ENCODE measurements at places on chromosomes 2 and 18.

DNA sequence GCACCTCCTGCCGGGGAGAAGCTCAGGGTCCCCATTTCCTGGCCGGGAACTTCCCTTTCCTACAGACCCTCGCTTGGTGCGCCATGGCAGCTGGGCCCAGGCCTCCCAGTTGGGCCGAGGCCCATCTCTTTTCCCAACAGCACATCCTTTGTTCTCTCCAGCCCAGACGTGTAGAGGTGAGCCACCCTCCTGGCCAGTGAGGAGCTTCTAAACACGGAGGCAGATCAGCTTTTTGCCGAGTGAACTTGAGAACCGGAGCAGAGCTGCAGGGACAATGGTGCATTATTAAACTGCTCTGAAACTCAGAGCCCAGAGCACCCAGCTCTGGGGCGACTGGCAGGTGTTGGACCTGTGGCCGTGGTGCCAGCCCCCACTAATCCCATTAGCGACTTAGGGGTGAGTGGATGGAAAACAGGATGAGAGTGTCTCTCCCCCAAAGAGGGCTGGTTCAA, 25.4 kb downstream of the SH3BP4 start:
- no peak for DNase-seq

- DNase-seq, result no peak
Observed at GRCh38 chr2:37192551-37192950, 3.7 kb upstream of the CEBPZOS start.

DNA sequence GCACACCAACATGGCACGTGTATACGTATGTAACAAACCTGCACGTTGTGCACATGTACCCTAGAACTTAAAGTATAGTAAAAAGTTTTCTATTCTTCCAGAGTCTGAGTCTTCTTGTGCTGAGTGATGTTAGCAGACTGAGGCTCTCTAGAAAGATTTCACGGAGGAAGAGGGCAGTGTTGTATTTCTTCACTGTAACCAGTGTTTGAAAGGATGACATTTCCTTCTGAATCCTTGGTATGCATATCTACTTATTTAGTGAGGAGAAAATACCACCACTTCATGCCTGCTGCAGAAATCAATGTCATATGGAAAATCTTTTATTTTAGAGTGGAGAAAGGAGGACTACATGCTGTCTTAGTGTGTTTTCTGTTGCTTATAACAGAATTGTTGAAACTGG, 357.1 kb downstream of the CCDC85A start:
- no peak for DNase-seq

GRCh38 chr2:124586835-124587234, 561.7 kb downstream of the CNTNAP5 start:
- no peak for DNase-seq

- DNase-seq, result no peak
Observed at GRCh38 chr2:239269173-239269885, 131.5 kb downstream of the HDAC4 start.

DNA sequence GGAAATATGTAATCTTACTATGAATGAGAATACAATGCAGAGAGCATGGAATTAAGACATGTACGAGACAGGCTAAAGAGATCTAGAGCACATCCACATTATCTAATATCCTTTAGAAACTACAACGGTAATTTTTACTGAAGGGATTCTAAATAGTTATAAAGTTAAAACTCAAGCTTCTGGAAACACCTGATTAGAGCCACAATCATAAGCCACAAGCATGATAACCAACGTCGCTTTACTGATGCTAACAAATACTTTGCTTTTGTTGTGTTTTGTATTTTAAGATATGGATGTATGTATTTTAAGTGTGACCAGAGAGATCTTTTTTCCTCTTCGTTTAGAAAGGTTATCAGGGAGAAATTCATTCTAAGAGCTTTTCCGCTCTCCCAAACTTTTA, 44.0 kb upstream of the STK17B start:
- DNase-seq, result no peak

DNA sequence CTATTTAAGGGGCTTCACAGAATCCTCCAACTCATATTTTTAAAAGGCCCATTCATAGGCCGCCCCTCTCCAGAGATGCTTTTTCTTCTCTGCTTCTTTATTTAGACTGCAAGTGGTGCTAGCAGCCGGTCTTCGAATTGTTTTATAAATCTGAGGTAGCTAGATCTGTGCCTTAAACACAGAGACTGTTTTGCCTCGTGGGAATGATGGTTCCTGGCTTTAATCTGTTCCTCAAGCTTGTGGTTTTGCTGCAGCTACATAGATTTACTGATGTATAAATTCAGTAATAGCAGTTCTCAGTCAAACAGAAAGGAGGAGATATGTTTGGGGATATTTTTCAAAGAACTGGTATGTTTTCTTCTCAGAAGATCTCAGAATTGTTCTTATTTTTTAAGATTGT, 45.3 kb downstream of the TNFRSF11A start:
- no peak for DNase-seq

GRCh38 chr18:46237891-46238290, 133.7 kb downstream of the HAUS1 start:
- DNase-seq, result no peak

DNA sequence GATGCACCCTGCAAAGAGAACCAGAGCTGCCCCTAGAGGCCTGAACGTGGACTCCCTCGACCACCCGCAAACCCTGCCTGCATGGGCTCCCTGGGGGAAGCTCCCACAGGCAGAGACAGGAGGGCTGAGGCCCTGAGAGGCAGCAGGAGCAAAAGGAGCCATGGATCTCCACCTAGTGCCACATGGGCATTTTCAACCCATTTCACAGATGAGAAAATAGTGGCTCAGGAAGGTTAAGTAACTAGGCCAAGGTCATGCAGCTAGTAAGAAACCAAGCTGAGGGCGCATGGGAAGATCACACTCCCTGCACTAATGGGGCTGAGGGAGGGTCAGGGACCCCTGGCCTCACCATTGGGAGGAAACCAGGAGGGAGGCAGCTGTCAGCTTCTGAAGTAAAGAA, 271.7 kb upstream of the RAB6C start:
- DNase-seq, result no peak

DNA sequence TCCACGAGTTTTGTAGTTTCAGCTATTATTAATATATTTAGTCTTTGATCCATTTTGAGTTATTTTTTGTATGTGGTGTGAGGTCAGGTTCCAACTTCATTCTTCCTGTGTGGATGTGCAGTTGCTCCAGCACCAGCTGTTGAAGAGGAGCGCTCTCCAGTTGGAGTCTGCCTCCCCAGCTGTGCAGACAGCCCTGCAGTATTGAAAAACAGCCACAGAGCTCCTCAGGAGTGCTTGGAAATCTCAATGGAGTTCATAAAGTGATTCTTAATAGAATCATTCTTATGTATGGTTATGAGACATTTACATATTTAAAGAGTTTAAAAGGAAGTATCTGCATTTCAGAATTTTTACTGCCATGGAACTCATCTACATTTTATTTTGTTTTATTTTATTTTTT, 17.3 kb downstream of the DGKD start:
- no peak for DNase-seq

GRCh38 chr18:50285631-50286321, 1.7 kb downstream of the CXXC1 start:
- no peak for DNase-seq

GRCh38 chr18:51330148-51330547, 132.7 kb upstream of the MEX3C start:
- DNase-seq, result no peak

DNA sequence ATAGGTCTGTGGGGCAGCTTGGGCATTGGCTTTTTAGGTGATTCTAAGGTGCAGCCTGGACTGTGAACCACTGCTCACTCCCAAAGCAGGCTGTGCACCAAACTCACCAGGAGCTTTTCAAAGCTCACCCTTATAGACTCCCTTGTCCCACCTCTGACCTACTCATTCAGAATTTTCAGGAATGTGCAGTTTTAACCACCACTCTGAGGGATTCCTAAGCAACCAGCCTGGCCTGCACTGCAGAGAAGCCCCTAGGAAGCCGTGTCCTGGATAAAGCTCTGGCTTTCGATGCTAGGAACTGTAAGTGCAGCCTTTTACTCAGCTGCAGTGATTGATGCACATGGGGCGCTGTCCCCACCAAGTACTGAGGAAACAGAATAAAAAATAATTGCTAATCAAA, 33.0 kb downstream of the MRO start:
- DNase-seq, result no peak

DNA sequence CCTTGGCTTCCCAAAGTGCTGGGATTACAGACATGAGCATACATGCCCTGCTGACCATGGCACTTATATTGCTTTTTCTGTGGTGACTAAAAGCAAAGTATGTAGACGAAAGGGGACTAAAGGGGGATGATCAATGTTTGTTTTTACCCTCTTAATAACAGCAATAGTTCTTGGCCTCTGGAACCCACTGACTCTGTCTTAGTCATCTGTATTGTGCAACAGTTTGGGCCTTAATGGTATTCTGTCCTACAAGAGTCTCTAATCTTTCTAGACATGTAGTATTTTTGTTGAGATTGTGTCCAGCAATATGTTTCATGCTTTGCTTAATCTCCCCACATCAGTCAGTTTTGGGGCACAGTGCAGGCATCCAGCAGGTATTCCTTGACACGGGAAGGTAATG, 359.9 kb upstream of the FANCL start:
- DNase-seq, result no peak

DNA sequence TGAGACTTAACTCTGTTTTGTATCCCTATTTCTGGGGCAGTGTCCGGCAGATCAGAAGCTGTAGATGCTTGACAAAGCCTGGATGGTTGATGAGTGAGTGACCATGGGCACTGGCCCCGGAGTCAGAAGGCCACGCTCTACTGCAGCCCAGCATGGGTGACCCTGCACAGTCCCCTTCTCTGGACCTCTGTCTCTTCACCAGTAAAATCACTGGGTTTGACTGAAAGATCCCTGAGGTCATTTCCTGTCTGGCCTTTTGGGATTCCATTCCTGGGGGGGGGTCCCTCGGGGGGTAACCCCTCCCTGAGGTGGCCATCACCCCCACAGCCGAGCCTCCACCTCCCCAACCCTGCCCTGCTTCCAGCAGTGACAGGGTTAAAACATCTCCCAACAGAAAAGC, 31.7 kb downstream of the MRPL35 start:
- DNase-seq, result no peak

DNA sequence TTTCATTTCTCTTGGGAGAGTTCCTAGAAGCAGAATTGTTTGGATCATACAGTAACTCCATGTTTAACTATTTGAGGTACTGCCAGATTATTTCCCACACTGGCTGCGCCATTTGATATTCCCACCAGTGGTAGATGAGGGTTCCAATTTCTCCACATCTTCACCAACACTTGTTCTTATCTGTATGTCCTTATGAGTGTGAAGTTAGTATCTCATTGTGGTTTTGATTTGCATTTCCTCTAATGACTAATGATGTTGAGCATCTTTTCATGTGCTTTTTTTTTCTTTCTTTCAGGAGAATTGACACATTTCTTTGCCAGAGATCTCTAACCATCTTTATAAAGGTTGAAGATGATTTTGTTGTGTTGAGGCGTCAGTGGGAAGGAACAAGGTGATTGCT, 4.1 kb upstream of the MGAT5 start:
- no peak for DNase-seq

GRCh38 chr2:128270672-128271596, 47.7 kb downstream of the HS6ST1 start:
- no peak for DNase-seq

DNA sequence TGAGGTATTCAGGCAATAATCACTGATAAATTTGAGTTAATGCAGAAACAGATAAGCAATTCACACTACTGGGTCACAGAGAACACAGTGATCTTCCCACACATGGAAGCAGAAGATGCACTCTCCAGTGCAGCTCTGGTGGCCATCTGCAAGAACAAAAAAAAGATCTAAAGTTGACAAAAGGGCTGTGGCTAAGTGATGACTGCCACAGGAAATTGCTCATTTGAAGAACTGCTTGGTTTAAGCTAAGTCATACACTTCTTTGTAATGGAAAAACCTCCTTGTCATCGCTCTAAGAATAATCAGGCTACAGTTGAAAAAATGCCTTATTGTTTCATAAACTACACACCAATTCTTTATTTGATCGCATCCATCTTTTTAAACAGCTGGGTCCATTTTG, 115.1 kb downstream of the DTNB start:
- DNase-seq, result peak; percentile 36

GRCh38 chr2:73176205-73176880, 26.0 kb upstream of the NOTO start:
- DNase-seq, result no peak

GRCh38 chr2:239711911-239712570, 311.2 kb upstream of the HDAC4 start:
- DNase-seq, result no peak

GRCh38 chr18:34957864-34958259, 83.4 kb upstream of the MAPRE2 start:
- no peak for DNase-seq

DNA sequence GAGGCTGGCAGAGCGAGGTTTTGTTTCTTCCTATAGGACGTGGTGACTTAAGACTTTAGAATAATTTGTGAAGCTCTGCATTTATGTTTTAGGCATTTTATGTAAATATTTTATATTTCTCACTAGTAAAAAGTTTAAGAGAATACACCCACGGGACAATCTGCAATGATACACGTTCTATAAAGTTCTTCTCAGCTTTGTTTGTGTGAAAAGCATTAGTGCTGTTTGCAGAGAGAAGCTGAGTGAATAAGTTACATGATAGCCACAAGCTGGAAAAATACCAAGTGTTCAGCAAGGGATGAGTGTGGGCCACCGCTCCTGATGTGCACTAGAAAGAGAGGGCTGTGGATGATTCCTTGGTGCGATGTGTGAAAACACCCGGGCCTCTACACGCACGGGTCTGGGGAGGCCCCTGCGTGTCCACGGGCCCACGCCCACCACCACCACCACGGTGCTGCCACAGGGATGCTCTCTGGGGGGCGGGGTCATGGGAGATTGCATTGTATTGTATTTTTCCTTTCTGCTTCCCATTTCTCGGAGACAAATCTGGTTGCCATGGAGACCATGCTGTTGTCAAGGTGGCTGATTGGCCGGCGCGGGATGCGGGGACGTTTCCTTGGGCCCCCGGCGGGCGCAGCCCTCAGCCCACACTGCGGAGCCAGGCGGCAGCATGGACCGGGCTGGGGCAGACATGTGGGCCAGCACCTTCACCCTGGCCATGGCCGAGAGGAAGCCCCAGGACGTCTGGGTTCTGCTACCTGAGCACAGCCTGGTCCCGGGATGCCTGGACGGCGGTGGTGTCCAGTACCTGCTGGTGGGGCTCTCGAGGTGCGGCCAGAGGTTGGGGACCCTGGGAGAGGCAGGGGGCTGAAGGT, at the start of gene RTP5:
TSS of gene RTP5 (plus strand) at position 643 of the 875 bp plus-strand sequence. CDS start at position 671, 28 bp downstream.
- no peak for DNase-seq

- no peak for DNase-seq
Observed at GRCh38 chr18:31563778-31564177, 27.9 kb upstream of the TTR start.

DNA sequence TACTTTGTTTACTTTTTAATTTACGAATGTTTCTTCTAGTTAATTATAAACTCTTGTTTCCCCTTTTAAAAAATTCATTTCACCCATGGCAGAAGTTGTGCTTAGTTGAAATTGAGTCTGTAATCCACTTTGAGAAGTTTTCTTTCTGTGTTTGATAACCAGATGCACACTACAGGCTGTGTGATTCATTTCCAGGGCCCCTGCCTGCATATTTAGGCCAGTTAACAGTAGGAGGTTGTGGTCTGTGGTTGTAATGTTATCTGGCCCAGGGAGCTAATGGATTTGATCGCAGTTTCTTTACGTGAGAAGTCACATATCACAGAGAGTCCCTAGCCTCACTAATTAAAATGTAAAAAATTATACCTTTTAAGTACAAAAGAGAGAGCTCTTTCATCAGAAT, 3.3 kb downstream of the CDH7 start:
- peak; percentile 45 for DNase-seq

- DNase-seq, result no peak
Observed at GRCh38 chr18:32460171-32460731, 10.4 kb downstream of the GAREM1 start.

- no peak for DNase-seq
Observed at GRCh38 chr2:105887256-105887655, 142.5 kb downstream of the NCK2 start.

GRCh38 chr2:43222475-43223309, 3.7 kb downstream of the ZFP36L2 start:
- no peak for DNase-seq
